ENCODE measurements at places on chromosomes 12 and 14.

GRCh38 chr12:69425417-69425816 is 44.8 kb upstream of the FRS2 start:
- DNase-seq: no peak

DNA sequence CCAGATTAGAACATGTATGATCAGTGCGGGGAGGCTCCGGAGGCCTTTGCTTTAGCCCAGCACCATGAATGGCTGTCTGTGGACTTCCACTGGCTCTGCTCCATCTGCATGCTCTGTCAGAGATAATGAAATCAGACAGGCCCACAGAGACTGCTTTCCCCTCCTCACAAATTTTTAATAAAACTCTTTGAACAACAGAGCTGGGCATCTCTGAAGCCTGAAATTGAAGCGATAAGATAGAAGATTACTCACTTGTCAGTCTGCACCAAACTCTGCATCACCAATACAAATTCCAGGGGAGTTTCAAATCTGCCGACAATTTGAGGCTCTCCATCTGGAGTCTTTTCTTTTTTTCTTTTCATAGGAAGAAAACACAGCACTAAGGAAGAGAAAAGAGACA is 110.0 kb downstream of the DYRK2 start:
- DNase-seq: no peak

GRCh38 chr14:65321370-65321875 is 91.1 kb upstream of the FUT8 start:
- DNase-seq: peak; percentile 82

DNA sequence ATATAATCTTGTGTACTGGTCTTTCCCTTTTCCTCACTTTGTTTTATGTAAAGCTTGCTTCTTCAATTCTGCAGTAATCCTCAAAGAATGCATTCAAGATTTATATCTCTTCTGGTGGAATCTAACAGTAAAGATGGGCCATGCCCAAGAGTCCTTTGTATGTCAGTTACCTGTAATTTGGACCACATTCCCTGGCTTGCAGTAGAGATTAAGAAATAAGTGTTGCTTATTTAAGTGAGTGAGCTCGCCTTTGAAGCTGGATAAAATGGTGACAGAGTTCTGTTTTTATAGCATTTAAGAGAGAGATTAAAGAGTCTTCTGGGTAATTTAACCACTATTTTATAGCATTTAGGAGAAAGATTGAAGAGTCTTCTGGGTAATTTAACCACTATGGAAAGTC is 262.1 kb upstream of the ATP2B1 start:
- DNase-seq: peak; percentile 47

GRCh38 chr12:117525766-117526165 is 164.3 kb upstream of the NOS1 start:
- no peak for DNase-seq
